H54 (cell line): ENCODE measurements at places on chromosomes 3 and 15.

DNA sequence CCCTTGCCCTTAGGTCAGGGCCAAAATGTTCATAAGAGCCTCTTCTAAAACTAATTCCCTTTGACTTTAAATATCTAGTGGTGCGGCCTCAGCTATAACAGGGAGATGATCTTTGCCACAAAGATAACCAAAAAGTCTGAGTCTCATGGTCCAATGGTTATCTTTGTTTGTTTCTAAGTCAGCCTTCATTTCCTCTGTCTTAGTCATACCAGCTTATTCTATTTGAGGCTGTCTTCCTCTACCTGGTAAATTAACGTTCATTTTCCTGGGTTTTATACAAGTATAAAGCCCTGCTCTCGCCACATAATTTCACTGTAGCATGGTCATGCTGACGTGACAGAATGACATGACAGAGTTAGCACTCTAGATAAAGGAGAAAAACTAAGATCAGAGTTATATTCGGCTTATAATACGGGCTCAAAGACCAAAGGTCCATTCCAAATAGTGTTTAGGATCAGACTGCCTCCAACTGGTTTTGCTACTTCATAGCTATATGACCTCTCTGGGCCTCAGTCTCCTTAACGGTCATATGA is 18.4 kb downstream of the ZNF860 start:
- DNase-seq = no peak

DNA sequence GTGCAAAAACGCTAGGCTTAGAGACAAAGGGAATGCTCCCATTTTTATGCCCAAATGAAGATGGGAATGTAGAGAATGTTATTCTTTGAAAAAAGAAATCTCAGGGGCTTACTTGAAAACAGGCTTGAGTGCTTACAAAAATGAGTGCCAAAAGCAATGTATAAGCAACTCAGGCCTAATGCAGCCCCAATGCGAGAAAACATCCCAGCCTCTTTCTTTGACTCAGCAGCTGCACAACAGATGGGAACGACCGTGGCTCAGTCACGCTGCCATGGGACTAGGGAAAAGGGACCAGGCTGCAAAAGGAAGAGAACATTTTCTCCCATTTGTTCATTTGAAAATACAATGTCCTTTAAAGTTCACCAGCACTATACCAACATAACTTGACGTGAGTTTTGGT is 246.4 kb upstream of the LRIG1 start:
- no peak for DNase-seq

GRCh38 chr15:72511536-72511935 is 37.4 kb downstream of the ARIH1 start:
- no peak for DNase-seq

DNA sequence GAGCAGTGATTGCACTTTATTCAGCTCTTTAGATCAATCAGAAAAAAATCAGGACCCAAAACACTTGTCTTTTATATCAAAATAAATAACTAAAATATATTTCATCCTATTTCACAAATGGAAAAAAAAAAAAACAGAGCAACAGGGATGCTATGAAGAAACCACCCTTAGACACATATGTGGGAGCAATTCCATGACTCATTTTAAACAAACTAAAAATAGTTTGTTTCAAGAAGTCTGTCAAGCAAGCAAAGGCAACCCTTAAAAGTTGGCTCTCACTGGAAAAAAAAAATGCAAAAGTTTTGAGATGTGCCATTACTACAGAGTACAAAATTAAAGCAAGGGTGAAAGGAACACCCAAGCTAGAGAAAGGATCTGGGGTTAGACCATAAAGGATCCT is 5.7 kb downstream of the ATP13A3 start:
- no peak for DNase-seq

- no peak for DNase-seq
These were observed 265.4 kb downstream of the SLCO3A1 start for GRCh38 chr15:92118936-92119325.

- no peak for DNase-seq
These were observed 60.3 kb downstream of the NOX5 start for GRCh38 chr15:69074843-69075224.

DNA sequence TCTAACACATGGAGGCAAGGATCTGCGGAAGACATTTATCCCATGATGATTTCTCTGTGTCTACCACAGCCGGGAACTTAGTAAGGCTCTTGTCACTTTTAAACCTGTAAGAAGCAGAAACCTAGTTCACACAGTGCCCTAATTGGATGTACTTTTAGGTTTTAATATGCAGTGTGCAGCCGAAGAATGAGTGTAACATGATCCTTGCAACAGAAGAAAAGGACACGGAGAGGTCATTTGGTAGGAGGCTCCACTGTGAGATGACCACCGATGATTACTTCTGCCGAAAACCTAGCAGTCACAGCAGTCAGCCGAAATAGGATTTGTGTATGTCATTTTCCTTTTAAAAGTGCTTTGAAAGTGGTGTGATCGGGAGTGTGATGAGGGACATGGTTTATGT is 6.8 kb downstream of the CACNA1D start:
- no peak for DNase-seq

DNA sequence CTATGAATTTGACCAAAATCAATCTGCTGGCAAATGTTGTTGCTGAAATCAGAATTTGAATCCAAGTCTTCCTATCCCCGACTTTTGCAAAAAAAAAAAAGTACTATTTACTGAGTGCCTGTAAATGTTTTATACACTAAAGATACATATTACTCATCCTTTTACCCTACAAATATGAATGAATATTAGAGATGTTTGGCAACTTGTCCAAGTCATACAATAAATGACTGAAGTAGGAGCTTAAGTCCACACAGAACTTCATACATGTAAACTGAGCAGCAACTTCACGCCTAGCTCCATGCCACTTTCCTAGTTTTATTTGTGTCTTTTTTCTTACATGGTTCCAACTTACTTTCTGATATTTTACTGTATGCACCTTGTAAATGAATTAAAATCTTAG is 39.2 kb downstream of the PHC3 start:
- DNase-seq = no peak

- DNase-seq = no peak
These were observed 193.1 kb downstream of the OTOL1 start for GRCh38 chr3:161689584-161690298.
